ENCODE measurements at places on chromosomes 12 and 14.

DNA sequence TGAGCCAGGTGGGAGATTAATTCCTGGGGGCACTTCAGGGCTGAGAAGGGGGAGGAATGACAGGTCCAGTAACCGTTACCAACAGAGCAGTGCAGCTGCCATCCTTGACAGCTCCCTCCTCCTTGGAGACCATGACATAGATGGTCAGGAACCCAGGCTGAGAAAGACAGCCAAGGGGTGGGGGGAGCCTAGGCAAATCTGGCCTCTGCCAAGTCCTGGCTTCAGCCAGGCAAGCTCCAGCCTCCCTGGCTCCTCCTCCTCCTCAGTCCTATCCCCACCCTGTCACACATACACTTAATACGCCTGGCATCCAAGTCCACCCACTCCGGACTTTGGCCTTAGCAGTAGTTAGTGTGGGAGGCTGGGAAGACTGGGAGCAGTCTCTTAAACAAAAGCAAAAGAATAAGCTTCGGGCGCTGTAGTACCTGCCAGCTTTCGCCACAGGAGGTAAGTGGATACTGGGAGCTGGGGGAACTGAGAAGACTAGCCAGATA is at the start of gene RDH5:
Gene RDH5 (plus strand): TSS at position 323 of the 494 bp plus-strand sequence. CDS start 792 bp downstream, outside the sequence.
- DNase-seq: no peak

GRCh38 chr14:68564191-68564825 is 228.6 kb downstream of the ZFP36L1 start:
- DNase-seq: peak; percentile 66

DNA sequence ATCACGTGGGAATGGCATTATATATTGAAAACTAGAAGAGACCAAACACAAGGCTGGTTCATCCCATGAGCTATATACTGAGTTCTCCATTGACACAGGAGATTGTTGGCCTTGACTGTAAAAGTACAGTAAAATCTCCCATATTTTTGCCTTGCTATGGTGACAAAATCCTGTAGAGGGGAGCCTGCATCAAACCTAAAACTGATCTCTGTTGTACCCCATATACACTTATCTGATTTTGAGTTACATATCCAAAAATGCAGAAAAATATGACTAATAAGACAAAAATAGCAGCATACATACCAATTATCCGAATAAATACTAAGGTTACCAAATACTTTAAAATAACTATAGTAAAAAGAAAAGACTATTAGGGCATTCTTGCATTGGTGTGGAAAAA is 60.4 kb downstream of the TMTC3 start:
- no peak for DNase-seq

GRCh38 chr12:50642761-50643160 is 121.1 kb upstream of the ATF1 start:
- DNase-seq: no peak

- DNase-seq: no peak
Measured at GRCh38 chr14:82113710-82114109, 580.1 kb upstream of the SEL1L start.

- DNase-seq: no peak
Measured at GRCh38 chr12:113088971-113089756, 32.6 kb downstream of the DTX1 start.

GRCh38 chr14:95290871-95291431 is 28.8 kb downstream of the CLMN start:
- DNase-seq: no peak

DNA sequence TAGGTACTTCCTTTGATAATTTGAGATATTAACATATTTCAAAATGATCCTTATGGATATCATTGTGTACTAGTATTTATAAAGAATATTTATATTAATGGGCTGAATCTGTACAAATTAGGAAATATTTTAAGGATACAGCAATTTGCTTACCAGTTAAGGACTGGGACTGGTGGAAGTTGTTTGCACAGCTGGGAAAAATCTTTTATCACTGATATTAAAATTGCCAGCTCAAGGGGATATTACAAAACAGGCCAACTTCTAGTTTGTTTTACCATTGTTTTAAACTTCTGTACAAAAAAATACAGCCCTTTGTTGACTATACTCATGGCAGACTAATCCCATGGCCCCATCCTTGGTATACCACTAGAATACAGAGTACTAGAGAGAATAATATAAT is 133.2 kb upstream of the DDHD1 start:
- no peak for DNase-seq

DNA sequence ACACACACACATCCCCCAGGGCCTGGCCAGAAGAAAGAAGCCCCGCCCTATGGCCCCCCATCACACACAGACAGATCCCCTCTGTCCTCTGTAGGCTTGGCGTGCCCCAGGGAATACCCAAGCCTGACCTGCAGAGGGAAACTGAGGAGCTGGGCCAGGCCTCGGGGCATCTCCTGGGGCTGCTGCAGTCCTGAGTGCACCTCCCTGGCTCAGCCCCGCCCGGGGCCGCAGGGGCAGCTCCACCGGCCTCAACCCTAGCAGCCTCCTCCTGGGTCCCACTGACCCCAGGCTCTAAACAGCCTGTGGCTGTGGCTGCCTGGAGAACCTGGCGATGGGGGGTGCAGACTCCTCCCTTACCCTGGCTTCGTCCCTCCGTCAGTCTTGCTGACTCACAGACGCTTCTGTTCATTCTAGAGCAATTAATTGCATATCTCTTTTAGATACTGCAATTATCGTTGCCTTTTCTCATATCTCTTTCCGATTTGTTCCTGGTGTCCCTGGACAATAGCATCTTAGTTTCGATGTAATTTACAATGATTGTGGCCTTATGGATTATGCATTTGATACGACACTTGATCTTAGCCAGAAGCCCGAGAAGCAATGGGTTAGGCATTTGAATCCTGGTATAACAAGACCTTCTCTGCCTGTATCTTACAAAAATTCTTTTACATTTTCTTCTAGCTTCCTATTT is 45.8 kb upstream of the EIF5 start:
- no peak for DNase-seq

DNA sequence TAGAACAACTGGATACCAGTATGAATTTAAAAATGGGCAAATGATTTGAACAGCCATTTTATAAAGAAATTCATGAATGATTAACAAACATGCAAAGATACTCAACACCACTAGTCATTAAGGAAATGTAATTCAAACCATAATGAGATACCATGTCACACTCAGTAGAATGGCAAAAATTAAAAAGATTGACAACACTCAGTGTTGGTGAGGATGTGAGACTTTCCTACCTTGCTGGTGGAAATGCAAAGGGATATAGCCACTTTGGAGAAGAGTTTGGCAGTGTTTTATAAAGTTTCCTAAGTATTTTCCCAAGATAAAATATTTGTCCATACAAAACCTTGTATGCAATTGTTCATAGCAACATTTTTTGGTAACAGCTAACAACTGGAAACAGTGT is 6.0 kb upstream of the CHST11 start:
- no peak for DNase-seq

GRCh38 chr14:69325646-69326265 is 65.8 kb downstream of the GALNT16 start:
- DNase-seq: no peak

DNA sequence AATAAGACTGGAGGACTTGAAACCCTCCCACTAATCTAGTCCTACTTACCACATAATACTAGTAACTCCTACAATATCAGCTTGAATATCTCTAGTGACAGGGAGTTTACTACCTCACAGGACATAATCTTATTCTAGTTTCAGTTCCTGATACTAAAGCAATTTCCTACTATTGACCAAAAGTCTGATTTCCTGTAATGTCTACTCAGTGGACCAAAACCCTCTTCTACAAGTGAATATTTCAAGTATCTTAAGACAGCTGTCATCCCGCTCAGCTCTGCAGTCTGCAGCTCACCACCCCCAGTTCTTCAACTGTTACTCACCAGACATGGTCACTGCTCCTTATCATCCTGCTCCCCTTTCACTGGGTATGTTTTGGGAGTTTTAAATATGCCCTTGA is 70.8 kb upstream of the TMCC3 start:
- no peak for DNase-seq

- DNase-seq: no peak
Measured at GRCh38 chr14:79855789-79856188, 355.5 kb downstream of the DIO2 start.

- DNase-seq: no peak
Measured at GRCh38 chr12:18160901-18161300, 70.9 kb upstream of the RERGL start.

DNA sequence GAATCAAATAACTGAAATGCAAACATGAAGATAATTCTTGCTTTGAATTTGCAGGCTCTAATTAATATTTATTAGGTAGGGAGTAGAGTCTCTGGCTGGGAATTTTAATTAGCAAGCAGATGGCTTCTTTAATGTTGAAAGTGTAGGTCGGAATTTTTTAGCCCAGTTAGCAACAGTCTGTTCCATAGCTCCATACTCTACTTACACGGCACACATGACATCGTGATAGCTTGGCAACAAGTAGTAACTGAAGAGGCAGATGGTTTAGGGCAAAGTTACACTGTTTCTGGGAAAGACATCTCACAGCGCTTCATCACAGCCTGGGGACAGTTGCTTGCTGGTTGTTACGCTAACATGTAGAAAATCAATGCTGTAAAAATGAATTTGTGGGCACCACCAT is 710.7 kb downstream of the GALC start:
- DNase-seq: no peak

- no peak for DNase-seq
Measured at GRCh38 chr12:2101771-2102170, 49.0 kb downstream of the CACNA1C start.

- DNase-seq: no peak
Measured at GRCh38 chr12:4899364-4899763, 10.3 kb upstream of the KCNA1 start.
